ENCODE measurements at places on chromosomes 5 and 9.

GRCh38 chr5:8958602-8959001 lies 587.3 kb downstream of the SEMA5A start:
- DNase-seq = no peak

GRCh38 chr9:68455451-68455850 lies 85.2 kb downstream of the TMEM252 start:
- no peak for DNase-seq

DNA sequence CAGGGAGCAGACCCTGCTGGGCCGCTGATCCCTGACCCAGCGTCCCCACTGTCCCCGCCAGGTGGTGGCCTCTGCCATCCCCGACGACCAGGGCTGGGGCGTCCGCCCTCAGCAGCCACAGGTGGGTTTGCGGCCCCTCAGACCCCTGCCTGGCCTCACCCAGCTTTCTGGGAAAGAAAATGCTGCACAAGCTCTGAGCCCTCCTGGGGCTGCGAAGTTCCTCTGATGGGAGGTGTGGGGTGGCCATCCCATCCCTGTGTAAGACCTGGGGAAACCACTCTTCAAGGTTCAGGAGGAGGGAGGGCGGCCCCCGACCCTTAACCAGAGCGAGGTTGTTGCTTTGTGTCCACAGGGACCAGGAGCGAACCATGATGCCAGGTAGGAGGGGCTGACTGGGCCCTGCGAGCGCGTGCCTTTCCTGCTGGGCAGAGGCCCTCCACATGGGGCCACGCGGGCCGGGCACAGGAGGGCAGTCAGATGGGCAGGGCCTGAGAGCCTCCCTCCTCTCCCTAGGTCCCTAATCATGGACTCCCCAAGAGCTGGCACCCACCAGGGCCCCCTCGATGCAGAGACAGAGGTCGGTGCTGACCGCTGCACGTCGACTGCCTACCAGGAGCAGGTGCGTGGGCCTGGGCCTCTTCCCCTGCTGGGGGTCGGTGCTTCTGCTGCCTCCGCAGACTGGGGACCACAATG lies 7.7 kb downstream of the NOXA1 start:
- DNase-seq = no peak

DNA sequence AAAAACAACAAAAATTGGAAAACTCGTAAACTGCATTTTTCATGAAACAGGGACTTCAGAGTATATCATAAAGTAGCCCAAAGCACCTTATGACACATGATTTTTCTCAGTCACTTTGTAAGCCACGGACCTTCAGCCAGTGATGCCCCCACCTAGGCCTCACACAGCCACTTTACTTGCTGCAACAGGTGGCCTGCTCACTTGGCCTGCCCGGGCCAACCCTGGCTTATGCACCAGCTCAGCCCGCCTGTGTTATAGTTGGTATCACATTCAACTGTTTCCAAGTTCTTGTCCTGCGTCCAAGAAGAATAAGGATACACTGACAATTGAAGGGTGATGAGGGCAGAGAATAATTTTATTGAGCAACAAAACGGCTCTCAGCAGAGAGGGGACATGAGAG lies 219.2 kb downstream of the FER start:
- no peak for DNase-seq

DNA sequence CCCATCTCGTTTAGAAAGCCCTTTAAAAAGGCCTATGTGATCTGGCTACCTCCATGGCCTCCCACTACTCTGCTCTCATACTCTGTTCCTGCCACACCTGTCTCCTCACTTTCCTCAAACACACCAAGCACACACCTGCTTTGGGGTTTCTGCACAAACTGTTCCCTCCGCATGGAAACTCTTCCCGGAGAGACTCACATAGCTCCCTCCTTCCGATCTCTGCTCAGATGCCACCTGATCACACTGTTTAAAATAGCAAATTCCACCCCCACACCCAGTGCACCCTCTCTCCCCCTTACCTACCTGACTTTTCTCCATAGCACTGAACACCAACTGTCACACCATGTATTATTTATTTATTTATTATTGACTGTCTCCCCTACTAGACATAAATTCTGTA lies 84.0 kb upstream of the NR4A3 start:
- DNase-seq = no peak

- DNase-seq = no peak
These were observed 11.9 kb downstream of the TRIO start for GRCh38 chr5:14155075-14155474.

DNA sequence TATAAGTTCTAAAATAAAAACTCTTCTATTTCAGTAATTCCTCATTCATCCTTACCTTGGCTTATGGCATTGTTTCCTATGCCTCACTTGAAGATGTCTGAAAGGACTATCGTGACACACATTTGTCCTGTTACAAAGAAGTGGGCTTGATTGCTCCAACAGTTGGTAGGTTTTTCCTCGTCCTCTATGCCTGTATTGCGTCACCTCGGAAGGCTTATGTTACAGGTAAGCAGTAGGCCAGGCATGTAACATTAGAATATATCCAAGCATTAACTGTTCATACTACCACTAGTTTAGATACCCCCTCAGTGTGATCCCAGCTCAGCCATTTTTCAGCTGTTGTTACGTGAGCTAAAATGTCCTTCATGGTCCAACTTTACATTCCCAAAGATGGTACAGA lies 116.7 kb downstream of the MLLT3 start:
- no peak for DNase-seq

DNA sequence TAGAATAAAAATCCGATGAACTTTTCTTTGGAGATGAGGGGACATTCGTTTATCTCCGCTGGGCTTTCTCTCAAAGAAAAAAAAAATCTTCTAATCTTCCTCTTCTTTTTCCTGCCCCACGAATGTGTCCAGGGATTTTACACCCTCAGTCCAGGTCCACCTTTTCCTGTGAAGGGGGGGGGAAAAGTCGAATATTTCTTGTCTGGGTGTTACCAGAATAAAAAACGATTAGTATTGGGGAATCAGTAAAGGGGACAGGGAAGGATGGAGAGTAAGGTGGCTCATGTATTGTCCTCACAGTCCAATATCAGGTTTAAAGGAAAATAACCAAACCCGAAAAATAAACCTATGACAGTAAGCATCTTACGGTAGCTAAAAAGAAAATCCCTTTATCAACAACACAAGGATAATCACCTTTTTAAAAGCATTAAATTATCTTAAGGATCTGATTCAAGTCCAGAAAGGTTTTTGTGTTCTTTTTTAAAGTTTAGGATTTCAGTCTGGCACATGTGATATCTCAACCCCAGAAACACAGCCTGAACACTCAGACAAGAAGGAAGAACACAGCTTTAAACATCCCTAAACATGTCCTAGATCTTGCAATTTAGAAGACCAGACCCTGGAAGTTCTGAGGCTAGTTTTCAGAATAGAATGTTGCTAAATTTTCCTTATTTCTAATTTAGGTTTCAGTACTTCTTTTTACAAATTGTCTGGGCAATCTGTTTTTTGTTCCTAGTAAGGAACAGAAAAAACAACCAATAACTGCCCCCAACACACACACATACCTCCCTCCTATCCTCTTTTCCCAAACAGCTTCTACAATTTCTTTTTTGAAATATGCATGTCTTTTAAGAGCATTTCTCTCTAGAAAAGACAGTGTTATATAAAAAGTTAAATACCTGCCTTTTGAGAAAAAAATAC lies 1.2 kb downstream of the ZNF608 start:
- no peak for DNase-seq

GRCh38 chr5:88558366-88558765 lies 289.7 kb upstream of the TMEM161B start:
- no peak for DNase-seq

- no peak for DNase-seq
These were observed 27.6 kb upstream of the LHFPL2 start for GRCh38 chr5:78675956-78676730.

- no peak for DNase-seq
These were observed 5.7 kb downstream of the HBEGF start for GRCh38 chr5:140340605-140341121.

- no peak for DNase-seq
These were observed 157.0 kb upstream of the RAI14 start for GRCh38 chr5:34499001-34499734.

DNA sequence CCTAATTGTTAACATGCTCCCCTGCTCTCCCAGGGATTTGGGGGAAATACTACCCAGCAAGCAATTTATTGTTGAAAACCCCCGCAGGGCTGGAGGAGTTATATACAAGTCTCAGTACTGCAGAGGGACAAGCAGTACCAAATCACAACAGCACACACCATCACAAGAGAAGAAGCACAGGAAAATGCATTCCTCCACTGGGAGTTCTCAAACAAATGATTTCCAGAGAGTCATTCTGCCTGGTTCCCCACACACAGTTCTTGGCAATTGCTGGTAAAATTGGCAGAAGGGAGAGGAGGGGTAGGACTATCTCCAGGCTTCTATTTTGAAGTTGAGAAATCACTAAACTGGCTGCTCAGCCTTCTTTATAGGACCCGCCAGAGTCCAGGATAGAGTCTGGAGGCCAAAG lies 16.8 kb downstream of the SIL1 start:
- no peak for DNase-seq

GRCh38 chr9:126721564-126721981 lies 83.3 kb upstream of the ZBTB43 start:
- DNase-seq = no peak

GRCh38 chr9:85927076-85927475 lies 13.9 kb upstream of the NAA35 start:
- DNase-seq = no peak

DNA sequence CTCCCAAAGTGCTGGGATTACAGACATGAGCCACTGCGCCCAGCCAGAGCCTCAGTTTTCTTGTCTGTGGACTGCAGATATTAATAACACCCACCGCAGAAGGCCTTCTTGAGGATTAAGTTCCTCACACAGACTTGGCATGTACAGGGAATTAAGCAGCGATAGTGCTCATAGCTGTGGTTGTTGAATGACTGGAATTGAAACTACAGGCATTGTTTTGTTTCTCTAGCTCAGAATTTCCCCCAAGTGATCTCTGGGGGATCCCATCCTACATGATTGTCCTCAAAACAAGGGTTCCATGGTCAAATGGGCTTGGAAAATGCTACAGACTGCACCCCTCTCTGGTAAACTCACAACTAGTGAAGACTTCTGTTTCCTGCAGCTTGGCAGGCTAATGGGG lies 44.2 kb upstream of the TDRD7 start:
- DNase-seq = no peak

GRCh38 chr9:130354806-130355205 lies 89.2 kb downstream of the HMCN2 start:
- no peak for DNase-seq

All from stimulated activated CD8-positive, alpha-beta memory T cell treated with anti-CD3 and anti-CD28 coated beads, Interleukin-2, amount 100 ng/mL, for 1 hour (primary cell).